Heart right ventricle (tissue), 16 donors: ENCODE measurements at places on chromosomes 7 and 10. TPM values are rescaled to one million over a fixed set of nuclear protein-coding genes. Genes with fewer than 3 reads are reported as not detected.

DNA sequence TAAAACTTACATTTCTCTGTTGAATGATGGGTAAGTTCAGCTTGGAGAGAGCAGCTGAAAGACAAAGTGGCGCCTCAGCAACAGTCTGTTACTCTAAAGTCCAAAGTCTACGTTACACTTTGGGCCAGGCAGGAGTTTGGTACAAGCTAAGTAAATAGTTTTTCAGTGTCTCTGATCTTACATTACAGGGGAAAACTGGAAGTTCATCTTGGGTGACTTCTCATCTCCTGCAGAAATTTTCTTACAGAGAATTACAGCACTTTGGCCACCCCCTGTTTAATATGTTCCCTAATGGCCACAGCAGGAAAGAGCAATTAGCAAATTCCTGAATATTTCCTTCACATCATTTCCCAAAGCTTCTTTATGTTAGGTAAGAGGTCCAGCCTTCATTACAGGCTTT lies 67.1 kb downstream of the ABCC2 start:
- H3K27ac ChIP-seq: no peak overlapping the region
- no peak overlapping the region for H3K4me3 ChIP-seq
- peaks cover 6% of the 10 kb centered on the region for H3K4me1 ChIP-seq
- H3K36me3 ChIP-seq: no peaks in the 10 kb centered on the region

DNA sequence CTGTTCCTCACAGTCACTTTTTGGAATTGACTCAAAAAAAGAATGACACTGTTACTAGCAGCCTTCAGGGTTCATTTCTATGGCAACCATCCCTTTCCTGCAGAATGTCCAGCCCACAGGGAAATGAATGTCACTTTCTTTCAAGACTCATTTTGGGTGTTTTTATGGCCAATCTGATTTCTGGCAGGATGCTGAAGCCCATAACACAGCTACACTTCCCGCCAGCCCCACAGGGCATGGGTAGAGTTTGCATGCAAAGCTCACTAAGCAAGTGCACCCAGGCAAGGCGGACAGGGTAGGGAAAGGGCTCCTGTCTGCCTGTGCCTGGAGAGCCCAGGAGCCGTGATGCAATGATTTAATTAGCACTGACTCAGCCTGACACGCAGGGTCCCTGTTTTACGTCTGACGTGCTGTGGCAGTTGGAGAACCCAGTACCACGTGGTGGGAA lies 26.1 kb upstream of the GPAM start:
- H3K27ac ChIP-seq: no peak overlapping the region
- no peaks in the 10 kb centered on the region for H3K36me3 ChIP-seq
- H3K27me3 ChIP-seq: no peaks in the 10 kb centered on the region
- DNase-seq: no peak

DNA sequence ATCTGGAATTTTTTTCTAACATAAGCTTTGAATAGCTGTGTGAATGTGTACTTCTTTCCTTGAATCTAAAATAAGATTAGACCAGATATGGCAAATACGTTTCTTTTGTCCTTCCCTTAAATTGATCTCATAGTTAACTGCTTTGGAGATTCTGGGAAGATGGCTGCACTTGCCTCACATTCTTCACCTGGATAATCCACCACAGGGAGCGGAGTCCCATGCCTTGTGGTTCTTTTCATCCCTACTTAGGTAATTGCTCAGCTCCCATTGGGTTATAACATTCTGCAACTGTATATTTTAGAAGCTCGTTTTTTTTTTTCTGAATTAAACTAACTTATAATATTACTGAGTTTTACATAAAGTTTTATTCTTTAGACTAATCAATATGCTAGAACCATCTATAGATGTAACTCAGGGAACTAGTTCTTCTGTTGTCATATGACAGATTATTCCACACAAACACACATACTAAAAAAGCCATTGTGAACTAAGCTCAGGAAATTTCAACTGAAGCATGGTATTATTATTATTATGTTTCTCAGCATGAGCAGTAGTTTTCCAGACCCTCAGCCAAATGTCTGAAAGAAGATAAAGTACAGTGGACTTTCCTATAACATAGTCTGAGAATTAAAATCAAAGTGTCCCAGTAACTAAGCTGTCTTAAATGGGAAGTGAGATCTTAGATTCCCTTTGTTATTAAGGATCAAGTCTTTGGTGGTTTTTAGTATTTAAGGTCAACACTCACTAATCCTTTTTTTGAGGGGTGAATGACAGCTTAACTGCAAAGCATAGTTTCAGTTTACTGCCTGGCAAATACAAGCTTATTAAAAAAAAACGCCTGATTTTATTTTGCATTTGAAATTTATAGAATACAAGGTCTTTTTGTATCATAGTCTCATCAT lies 182.3 kb downstream of the PPP1R9A start:
- no peak for DNase-seq
- peaks cover 8% of the 10 kb centered on the region for H3K4me1 ChIP-seq
- no peaks in the 10 kb centered on the region for H3K27me3 ChIP-seq
- no peak overlapping the region for H3K27ac ChIP-seq
- no peaks in the 10 kb centered on the region for H3K36me3 ChIP-seq
- no peak overlapping the region for H3K4me3 ChIP-seq

- no peaks in the 10 kb centered on the region for H3K4me1 ChIP-seq
- no peaks in the 10 kb centered on the region for H3K36me3 ChIP-seq
- peak overlapping the region; percentile 93 for H3K27ac ChIP-seq
- no peak overlapping the region for H3K4me3 ChIP-seq
- peak; percentile 29 for DNase-seq
Measured at GRCh38 chr7:6268907-6269306, 3.5 kb downstream of the CYTH3 start.

GRCh38 chr7:48381571-48381970 lies 210.3 kb downstream of the ABCA13 start:
- no peaks in the 10 kb centered on the region for H3K4me1 ChIP-seq
- DNase-seq: no peak
- no peak overlapping the region for H3K27ac ChIP-seq
- H3K4me3 ChIP-seq: no peak overlapping the region

Gene ADD3
- 90.7 TPM for total RNA-seq
